Stimulated activated CD4-positive, alpha-beta T cell treated with anti-CD3 and anti-CD28 coated beads, TNF-alpha, amount 100 ng/mL, for 24 hours (primary cell): ENCODE measurements at places on chromosomes 6 and 20.

GRCh38 chr6:107114926-107115694, at the start of gene BEND3:
Gene BEND3, minus strand, starts transcription at chr6:107115515. Its CDS starts 16,230 bp downstream, at chr6:107099285.
- no peak for DNase-seq

DNA sequence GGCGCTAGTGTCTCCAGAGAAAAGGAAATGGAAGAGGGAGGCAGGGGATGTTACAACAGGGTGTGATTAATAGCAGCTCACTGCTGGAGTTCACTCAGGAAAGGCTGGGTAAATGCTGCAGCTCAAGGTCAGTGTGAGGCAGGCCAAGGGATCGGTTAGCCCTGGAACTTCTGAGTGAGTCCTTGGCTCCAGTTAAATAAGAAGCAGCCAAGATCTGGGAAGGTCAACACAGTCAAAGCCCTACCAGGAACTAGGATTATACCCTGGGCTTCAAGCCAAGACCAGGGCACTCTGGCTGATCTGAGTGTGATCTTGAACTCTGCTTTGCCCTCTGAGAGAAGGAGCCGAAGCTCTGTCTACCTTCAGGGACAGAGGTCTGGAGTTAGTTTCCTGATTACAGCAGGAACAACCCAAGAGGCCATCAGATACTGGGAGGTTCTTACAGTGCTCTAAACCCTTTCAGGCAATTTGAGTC, 44.3 kb downstream of the TPD52L1 start:
- DNase-seq, result no peak

DNA sequence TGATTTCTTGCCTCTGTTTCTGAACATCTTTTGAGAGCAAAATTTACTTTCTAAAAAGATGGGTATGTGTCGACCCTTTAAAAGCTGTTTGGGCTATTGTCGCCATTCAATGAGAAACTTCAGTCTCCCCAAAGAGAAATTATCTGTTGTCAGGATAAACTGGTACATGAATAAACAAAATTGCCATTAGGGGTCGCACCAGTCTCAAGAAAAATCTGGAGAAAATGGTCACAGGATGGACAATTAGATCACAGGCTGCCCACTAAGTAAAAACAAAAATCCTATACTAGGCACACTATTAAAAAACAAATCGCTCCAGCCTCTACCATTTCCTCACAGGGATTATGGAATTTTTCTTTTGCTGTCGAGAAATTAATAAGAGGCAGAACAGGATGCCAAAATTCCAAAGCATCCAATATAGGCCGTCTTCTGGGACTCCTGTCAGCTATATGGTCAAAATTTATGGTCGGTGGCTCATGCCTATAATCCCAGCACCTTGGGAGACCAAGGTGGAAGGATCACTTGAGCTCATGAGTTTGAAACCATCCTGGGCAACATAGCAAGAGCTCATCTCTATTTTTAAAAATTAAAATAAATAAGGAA, 5.5 kb upstream of the HLA-E start:
- no peak for DNase-seq

- no peak for DNase-seq
Measured at GRCh38 chr6:160063771-160064413, 57.7 kb upstream of the SLC22A1 start.
